ENCODE measurements at places on chromosomes 16 and 17.

GRCh38 chr17:6454495-6455320 lies 10.5 kb downstream of the PIMREG start:
- DNase-seq: no peak

DNA sequence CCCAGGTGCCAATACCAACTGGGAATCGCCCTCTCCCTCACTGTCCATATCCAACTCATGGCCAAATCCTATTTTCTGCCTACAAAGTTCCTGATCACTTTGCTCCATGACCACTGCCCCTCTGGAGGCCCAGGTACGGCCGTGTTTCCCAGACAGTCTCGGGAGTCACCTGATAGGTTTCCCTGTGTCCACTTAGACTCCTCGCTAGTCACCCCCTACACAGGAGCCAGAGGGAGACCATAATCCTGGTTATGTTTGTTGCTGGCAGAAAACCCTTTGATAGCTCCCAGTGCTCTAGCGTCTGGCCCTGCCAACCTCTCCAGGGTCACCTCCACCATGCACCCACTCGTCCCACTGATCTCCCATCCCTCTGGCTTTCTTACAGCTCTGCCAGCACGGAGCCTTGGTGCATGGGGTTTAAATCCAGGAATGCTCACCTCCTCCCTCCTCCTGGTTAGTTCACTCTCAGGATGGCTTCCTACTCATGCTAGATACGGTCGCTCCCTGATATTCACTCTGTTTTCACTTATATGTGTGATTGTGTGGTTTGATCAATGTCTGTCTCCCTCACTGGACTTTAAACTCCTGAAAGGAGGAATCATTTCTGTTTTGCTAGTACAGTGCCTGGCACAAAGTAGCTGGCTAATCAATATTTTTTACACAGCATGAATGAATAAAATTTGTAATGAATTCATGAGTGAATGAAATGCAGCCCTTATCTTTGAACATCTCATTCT lies 7.5 kb upstream of the CALB2 start:
- DNase-seq: no peak

DNA sequence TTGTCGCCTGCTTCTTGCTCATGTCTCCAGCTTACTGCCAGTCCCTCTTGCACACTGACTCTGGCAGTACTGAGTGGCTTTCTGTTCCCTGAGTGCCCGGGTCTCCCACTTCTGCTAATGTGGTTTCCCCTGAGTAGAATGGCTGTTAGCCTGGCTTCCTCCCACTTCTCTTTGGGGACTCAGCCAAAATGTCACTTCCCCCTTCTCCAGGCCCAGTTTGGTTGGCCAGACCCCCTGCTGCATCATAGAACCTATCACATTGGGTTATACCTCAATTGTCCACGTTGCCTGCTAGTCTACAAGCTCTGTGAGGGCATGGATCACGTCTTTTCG lies 304.4 kb downstream of the HS3ST3B1 start:
- no peak for DNase-seq

GRCh38 chr17:7004398-7005253 lies 7.8 kb upstream of the RNASEK start:
- no peak for DNase-seq

GRCh38 chr17:5034651-5035050 lies 575 bp downstream of the SLC52A1 start:
- no peak for DNase-seq

- DNase-seq: no peak
These were observed 63.9 kb upstream of the MAF start for GRCh38 chr16:79664407-79664806.

GRCh38 chr17:44043272-44043696 lies 23.2 kb downstream of the LSM12 start:
- DNase-seq: no peak

GRCh38 chr16:23082161-23082788 lies 67.0 kb downstream of the USP31 start:
- DNase-seq: no peak

GRCh38 chr17:38605841-38606645 lies at the start of gene SRCIN1:
SRCIN1 (minus strand) TSS chr17:38605952; CDS start chr17:38605705, 247 bp downstream.
- no peak for DNase-seq

DNA sequence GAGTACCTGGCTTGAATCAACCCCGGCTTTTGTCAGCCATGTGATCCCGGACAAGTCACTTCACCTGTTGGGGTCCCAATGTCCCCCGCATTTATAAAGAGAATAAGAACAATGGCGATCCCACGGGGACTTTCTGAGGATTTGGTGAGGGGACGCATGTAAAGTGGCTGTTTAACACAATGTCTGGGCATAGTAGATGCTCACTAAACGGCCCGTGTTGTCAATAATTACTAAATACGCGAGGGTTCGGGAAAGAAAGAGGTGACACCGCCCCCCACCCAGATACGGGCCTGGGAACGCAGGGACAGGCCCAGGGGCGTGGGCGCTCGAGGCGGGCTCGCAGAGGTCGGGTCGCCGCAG lies 1.8 kb downstream of the SYNGR3 start:
- no peak for DNase-seq

DNA sequence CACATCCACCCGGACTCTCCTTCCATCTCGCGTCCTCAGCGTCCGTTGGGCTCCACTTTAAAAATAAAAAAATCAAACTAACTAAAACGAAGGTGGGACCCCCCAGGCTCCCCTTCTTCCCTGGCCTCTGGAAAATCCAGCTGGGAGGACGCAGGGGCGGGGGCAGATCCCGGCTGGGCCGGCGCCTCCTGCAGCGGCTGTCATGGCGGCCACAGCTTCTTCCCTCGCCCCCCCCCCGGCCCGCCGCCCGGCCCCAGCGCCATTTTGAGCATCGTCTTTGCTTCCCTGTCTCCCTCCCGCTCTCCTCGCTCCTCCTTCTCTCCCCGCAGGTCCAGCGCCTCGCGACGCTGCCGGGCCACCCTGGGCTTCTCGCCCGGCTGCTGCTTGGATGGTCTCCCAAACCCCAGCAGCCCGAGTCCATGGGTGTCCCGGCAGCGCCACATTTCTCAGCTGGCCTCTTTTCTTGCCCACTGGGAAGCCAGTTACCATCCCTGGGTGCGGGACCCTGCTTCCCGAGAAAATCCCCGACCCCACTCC lies 3.3 kb downstream of the HOXB2 start:
- no peak for DNase-seq

GRCh38 chr17:37844158-37844976 lies 79.8 kb upstream of the TBC1D3K start:
- DNase-seq: no peak

DNA sequence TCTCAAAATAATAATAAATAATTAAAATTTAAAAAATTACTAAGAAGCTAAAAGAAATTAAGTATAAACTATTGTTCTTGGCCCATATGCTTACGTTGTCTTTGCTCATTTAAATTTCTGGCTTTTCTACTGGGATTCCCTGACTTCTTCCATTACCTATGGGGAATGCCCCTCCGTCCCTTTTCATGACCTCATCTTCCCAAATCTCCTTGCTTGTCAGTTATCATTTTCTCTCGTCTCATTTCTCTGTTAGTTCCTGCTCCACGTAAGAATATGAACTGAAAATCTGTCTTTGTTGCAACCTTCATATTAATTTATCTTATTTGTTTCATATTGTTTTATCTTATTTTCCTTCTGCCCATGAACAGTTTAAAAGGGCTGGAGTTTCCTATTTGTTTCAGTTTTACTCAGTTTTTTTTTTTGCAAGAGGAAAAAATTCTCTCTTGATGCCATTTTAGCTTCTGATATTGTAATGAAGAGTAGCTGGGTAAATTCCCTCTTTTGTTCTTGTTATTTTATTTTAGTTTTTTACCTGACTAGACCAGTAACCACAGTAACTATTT lies 2.5 kb upstream of the DNAJA2 start:
- DNase-seq: no peak

- DNase-seq: no peak
These were observed 130.0 kb upstream of the HS3ST2 start for GRCh38 chr16:22683730-22684573.

DNA sequence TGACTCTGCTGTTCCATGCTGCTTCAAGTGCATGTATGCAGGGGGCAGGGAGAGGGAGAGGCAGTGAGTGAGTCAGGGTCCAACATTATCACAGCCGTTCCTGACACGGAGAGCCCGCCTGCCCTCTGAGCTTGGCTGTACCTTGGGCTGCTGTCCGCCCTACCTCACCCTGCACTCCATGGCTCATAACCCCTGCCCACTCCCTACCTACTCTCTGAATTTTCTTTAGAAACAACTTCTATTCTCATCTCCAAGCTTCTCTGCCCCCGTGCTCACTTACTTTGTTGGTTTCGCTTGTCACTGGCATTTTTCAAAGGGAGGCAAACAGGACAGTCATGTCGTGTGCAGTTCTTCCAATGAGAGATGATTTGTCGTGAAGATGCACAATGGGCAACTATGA lies 74.4 kb upstream of the TRAP1 start:
- DNase-seq: no peak

- DNase-seq: no peak
These were observed at the start of gene HIC1 for GRCh38 chr17:2054512-2055291. HIC1 (plus strand) TSS chr17:2055103; CDS start chr17:2056691, 1,588 bp downstream.

DNA sequence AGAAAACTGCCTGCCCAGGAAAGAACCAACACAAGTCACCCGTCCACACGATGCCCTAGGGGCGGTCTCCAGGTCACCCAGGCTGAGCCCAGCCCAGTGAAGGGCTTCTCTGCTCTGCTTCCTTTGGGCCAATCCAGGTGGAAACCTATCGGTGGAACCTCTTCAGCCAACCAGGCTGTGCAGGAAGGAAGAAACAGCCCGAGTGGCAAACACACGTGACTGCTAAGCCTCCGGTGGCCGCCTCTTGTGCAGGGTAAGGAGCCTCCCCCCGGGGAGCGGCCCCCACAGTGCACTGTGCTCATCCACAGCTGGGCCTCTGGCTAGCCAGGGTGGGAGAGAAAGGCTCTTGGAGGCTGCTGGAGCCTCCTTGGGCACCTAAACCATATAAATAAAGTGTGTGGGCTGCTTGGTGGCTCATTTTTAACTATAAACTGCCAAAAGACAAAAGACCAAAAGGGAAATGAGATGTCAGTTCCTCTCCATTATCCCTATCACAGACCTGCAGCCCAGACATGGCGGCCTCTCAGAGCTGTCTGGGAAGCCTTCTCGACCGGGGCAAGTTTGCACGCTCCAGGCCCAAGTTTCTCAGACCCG lies 2.4 kb downstream of the RTN4RL1 start:
- no peak for DNase-seq

DNA sequence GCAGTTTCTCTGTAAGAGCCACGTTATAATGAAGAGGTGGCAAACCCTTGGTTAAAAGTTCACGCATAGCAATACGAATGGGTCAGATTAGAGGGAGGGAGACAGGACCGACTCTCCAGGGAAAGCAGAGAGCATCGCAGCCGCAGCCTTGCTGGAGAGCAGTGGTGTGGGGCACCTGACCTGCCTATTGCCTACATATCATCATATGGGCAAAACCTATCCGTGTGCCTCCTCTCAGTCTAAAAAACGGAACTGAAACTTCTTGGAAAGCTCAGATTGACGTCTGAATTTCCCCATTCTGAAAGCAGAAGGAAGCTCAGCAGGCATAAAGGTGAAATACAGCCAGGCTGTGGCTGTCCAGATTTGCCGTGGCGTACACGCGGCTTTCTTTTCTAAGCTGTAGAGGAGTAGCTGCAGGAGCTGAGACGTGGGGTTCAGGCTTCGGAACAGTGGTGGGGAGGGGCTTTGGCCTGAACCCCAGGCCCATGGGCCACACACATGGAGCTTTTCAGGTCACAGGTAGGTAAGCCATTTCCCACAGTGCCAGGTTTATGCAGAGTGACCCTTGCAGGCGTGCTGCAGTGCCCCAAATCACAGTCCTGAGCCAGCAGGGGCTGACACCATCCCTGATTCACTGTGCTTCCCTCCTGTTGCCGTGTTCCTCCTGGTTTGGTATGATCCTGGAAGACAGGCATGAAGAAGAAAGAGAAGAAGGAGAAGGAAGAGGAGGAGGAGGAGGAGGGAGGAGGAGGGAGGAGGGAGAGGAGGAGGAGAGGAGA lies 41.6 kb upstream of the TNRC6C start:
- no peak for DNase-seq

DNA sequence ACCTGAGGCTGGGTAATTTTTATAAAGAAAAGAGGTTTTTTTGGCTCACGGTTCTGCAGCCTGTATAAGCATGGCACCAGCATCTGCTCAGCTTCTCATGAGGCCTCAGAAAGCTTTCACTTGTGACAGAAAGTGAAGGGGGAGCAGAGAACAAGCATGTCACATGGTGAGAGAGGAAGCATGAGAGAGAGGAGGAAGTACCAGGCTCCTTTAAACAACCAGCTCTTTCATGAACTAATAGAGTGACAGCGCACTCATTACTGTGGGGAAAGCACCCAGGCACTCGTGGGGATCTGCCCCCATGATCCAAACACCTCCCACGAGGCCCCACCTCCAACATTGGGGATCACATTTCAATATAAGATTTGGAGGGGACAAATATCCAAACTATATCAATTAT lies 86.8 kb downstream of the USP32 start:
- no peak for DNase-seq

DNA sequence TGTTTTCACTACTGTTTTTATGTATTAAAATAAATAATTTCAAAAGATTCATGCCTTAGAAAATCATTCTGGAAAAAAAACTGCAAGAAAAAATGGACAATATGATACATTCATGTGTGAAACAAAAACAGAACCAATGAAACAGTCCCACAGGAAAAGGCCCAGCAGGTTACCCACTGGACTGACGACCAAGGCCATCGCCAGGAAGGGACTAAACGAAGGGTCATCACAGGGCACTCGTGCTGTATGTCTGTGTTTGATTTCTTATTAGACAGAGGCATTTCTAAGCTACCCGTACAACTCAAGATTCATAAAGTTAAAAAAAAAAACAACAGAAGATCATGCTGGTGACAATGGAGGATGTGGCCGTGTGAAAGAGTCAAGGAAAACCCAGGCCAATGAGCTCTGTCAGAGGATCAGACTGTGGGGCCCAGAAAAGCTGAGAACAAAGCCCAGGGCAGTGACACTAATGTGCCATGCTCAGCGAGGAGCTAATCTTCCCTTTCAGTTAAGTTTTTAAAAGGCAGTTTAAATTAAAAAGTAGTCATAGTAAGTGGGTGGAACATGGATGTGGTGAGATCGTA lies 31.8 kb downstream of the NSMCE1 start:
- DNase-seq: no peak

Measured in left renal pelvis (tissue), 4 donors.